ENCODE measurements at places on chromosomes 5 and 9.

GRCh38 chr5:139418793-139419192 lies 14.9 kb upstream of the SPATA24 start:
- no peak for DNase-seq

DNA sequence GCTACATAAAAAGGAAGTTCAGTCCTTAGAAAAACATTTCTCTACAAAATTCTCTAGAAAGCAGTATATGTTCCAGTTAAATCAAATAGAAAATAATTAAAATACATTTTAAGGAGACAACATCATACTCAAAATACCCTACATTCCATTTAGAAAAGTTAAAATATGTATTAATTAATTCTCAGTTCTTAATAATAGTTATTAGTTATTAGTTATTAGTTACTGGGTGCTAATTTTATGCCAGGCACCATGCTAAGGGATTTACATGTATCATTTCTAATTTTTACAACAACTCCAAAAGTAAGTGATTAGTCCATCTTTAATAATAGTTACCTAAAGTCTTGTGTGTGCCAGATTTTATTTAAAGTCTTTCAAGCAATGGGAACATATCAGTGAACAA lies 38.0 kb downstream of the FAM114A2 start:
- DNase-seq, result no peak

- no peak for DNase-seq
These were observed 27.4 kb upstream of the MEGF9 start for GRCh38 chr9:120741701-120742100.

GRCh38 chr5:179279347-179280094 lies 65.7 kb downstream of the ADAMTS2 start:
- no peak for DNase-seq

DNA sequence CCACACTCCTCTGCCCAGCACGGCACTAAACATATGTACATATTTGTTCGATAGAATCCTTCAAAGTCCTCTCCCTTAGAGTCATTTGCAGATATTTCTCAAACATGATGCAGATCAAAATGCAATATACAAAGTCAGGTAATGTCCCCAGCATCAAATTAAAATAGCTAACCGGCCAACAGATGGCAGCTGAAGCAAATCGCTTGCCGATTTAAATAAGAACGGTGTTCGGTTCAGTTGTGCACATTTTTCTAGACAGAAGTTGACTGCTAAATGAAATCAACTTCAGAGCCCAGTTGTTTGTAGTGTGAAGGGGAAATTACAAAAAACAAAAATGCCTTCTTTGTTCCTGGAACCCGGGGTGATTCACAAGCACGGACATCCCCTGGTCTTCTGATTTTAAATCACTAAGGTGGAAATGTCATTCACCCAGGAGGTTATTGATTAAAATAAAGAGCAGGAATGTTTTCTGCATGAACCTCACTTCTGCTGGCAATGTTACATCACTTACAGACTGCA lies 219.2 kb downstream of the EBF1 start:
- no peak for DNase-seq

- no peak for DNase-seq
These were observed 562.2 kb upstream of the MEF2C start for GRCh38 chr5:89445106-89445745.

- DNase-seq, result no peak
These were observed 24.9 kb upstream of the CEP120 start for GRCh38 chr5:123448017-123448617.

- DNase-seq, result no peak
These were observed 122.9 kb downstream of the CDC42SE2 start for GRCh38 chr5:131386779-131387178.

- DNase-seq, result no peak
These were observed 387.9 kb upstream of the MEF2C start for GRCh38 chr5:89270901-89271300.

GRCh38 chr5:42270771-42271170 lies 152.5 kb upstream of the GHR start:
- DNase-seq, result no peak

GRCh38 chr5:61809651-61810050 lies 477.6 kb downstream of the ZSWIM6 start:
- no peak for DNase-seq

GRCh38 chr9:126836216-126836615 lies 24.2 kb upstream of the ZBTB34 start:
- no peak for DNase-seq

DNA sequence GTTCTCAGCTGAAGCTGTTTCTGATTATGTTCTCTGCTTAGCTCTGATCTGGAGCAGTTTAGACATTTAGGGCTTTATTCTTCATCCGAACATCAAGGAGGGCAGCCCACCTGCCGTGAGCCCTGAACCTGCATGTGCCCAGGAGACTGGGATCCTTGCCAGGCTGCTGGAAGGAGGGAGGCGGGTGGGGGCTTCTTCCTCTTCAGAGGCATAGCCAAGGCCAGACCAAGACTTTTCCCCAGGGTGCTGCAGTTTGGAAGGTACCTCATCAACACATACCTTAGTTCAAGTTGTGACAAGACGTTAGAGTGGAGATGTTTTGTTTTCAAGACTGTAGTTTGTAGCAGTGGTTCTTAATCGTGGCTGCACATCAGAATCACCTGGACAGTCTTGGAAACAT lies 64.9 kb downstream of the RALGPS1 start:
- DNase-seq, result no peak

DNA sequence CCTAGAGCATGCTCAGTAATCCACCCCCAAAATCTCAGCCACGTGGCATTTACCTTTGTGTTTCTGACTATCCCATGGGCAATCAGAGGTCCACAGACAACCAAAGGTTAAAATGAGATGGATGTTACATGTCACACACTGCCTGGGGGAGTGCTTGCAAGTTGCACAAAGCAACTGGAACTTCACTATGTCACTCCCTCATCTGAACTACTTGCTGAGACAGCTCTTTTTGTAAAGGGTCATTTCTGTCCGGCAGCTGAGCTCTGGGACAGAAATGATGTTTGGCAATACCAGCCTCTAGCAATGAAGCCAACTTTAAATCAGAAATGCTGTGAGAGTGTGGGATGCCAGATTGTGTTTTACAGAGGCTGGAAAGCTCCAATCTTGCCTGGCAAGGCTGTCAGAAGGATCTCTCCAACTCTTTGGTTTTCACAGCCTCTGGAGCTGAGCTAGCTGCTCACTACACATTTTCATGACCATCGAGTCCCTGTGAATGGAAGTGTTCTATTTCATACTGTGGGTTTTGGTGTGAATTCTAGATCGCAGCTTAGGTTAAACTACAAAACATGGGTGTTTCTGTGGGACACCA lies 66.3 kb upstream of the TMEM215 start:
- no peak for DNase-seq

DNA sequence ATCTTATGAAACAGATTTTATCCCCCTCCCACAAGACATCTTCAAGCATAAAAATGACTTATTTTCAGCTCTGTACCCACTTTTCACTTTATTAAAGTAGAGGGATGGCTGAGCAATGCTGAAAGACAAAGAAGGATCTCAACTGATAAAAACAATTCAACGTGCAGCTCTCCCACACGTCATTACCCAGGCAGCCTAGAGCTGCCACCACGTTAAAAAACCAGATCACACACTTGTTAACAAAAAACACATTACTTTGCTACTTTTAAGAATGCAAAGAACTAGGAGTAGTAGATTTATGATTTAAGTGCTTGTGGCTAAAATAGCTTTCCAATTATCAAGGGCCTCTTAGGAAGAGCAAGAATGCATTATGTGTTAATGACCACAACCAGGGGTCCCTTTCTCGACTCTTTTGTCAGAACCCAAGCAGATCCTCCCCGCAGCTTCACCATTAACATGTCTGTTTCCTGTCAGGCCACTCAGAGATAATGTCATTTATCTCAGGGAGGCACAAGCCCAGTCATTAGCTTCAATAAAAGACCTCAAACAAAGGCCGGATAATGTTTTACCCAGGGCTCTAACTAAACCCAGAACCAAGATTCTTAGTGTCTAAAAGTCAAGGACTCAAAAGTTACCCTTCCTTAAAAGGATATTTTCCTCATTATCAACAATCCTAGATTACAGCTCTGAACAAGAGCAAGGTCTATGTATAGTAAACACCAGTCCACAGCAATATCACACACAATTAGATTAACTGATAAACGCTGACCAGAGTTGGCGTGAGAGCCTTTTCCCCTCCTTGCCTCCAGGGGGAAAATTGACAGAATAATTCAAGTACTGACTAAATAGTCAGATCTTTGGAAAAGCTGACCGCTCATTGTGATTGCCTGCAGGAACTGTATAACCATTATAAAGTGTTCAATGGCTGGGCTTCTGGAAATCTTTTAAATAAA lies 7.5 kb downstream of the ZNF608 start:
- DNase-seq, result no peak

DNA sequence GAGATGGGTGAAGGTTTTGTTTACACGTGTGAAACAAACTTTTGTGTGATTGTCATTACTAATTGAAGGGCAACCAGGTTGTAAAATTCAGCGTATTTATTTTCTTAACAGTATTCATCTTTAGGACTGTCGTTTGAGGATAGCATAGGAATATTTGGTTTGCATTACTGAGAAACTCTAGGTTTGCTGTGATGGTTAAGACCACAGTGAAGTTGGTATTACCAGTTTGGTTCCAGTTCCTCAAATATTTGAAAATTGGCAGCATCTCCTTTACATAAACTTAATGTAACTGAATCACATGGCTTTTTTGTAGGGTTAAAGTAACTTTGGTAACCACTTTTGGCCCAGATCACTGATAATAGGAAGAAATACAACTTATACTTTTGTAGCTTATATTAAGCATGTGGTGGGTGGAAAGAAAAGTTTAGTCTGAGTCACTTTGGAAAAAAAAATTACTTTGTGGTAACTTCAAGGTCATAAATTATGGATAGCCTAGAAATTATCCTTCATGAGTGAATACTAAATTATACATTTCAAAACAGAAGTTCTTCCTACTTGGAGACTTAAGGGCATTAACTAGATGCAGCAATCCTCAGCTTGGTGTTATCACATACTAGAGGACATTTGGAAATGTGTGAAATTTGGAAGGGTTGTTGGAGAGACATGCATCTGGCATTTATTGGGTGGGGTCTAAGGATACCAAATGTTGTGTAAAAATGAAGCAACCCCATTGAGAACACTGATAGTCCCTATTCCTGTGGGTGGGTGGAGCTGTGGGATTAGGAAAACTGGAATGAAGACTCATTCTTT lies 33.9 kb downstream of the G3BP1 start:
- DNase-seq, result no peak

GRCh38 chr5:73151766-73152410 lies 21.1 kb upstream of the TMEM174 start:
- DNase-seq, result no peak

GRCh38 chr5:81830596-81830995 lies 79.7 kb upstream of the SSBP2 start:
- no peak for DNase-seq

- no peak for DNase-seq
These were observed 165.6 kb upstream of the MPDZ start for GRCh38 chr9:13445103-13445500.

GRCh38 chr5:110735556-110735955 lies 3.3 kb upstream of the SLC25A46 start:
- DNase-seq, result no peak

- DNase-seq, result no peak
These were observed 158.9 kb upstream of the PHYKPL start for GRCh38 chr5:178391480-178391879.

- no peak for DNase-seq
These were observed 4.8 kb upstream of the SNAPC4 start for GRCh38 chr9:136404801-136405136.

DNA sequence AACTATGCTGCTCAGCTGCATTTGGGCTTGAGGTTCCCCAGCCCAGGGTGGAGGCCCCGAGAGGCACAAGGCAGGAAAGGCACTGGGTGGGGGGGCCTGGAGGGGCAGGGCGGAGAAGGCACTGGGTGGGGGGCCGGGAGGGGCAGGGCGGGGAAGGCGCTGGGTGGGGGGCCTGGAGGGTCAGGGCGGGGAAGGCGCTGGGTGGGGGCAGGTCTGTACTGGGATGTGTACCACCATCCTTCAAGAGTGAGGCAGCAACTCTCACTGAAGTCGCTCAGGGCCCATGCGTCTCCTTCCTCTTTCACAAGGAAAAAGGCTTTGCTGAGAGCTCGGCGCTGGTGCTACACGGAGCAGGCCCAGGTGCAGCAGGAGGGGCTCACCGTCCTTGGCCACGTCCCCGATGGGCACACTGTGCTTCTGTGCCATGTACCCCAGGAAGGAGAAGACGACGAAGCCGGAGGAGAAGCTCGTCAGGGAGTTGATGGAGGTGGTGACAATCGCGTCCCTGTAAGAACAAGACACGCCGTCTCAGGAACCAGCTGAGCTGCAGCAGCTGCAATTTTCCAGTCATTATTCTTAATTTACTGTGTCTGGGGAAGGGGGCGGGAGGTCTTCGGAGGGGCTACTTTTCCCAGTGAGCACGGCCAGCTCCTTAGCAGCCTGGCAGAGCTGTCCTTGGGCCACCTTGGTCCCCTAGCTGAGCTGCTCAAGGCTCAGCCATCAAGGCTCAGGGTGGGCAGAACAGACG lies 30.8 kb downstream of the SLC6A3 start:
- no peak for DNase-seq

DNA sequence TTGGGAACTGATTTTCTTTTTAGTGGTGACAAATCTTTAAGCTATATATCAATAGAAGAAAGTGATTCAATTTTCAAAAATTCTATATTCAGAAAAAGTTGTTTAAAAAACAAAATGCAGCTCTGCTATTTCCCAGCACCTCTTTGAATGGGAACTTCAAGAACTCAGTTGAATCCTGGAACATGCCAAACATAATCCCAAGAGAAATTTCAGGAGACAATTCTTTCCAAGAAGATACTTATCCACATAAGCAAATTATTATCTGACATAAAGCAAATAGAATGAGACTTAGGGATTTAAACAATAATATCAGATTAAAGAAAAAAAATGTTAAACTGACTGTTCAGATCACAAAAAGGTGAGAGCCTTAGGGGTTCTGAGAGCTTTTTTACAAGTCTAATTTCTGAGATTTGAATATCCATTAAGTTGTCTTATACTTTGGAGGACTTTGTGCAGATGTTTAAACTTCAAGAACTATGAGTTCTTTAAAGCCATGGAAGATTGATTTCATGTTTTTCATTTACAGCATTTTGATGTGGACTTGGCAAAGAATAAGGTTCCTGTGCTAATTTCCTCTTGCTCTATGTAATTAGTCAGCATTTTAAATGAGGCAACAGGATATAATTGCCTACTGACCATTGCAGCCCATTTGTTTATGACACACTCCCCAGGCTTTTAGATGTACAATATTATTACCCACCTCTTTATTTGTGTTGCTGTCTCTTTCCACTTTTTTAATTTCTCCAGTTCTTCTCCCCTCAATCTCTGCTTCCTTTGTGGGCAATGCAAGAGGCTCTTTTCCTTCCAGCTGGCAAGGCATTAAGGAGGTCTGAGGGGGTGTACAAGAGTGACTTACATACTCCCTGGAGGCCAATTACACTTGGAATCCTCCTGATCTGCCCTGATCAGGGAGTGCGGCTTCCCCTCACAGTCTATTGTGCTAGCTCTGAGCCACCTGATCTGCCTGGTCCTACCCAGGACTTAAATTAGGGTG lies 419.1 kb downstream of the NR2F1-AS1 start:
- no peak for DNase-seq

DNA sequence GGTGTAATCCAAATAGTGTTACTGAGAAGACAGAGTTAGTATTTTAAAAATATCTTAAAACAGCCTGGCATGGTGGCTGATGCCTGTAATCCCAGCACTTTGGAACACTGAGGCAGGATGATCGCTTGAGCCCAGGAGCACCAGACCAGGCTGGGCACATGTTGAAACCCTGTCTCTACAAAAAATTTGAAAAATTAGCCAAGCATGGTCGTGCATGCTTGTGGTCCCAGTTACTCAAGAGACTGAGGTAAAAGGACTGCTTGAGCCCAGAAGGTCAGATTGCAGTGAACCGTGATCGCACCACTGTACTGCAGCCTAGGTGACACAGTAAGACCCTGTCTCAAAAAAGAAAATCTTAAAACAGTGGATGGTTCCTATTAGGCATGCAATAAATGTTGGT lies 12.4 kb downstream of the IFNA1 start:
- no peak for DNase-seq
